Fibroblast of skin of scalp (primary cell): ENCODE measurements at places on chromosomes 1 and 21.

DNA sequence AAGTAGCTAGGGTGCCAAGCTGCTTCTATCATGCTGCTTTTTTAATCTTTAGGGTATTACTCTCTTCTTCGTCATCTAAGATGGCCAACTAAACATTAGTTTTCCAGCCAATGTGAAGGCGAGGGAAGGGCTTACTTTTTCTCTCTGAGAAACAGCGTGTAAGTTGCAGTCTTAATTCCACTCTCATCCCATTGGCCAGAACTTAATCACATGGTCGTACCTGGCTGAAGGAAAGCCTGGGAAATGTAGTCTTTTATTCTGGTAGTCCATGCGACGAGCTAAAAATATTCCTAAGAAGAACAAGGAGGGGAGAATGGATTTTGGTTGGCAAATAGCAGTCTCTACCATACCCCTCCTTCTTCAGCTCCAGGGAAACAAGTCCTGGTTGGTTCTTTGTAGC is 21.5 kb downstream of the DNAJC6 start:
- DNase-seq: no peak

- no peak for DNase-seq
These were observed 50.1 kb downstream of the RIPK4 start for GRCh38 chr21:41716751-41717150.

DNA sequence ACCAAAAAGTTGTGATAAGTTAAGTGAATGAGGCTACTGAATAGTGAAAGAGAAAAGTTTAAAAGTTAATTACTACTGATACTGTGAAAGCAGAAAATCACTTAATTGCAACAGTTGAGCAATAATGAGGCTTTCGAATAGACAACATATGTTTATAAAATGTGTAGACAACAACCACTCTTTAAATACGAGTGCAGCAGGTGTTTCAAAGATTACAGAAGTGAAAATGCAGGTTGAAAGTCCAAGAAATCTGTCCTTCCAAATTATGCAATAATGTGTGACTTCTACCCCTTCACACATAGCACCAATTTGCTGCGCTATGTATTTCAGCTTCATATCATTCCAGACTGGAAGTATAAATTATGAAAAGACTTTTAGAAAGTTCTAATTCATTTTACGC is 213.0 kb downstream of the COL24A1 start:
- DNase-seq: no peak

GRCh38 chr1:226624526-226624925 is 76.0 kb downstream of the STUM start:
- peak; percentile 40 for DNase-seq

DNA sequence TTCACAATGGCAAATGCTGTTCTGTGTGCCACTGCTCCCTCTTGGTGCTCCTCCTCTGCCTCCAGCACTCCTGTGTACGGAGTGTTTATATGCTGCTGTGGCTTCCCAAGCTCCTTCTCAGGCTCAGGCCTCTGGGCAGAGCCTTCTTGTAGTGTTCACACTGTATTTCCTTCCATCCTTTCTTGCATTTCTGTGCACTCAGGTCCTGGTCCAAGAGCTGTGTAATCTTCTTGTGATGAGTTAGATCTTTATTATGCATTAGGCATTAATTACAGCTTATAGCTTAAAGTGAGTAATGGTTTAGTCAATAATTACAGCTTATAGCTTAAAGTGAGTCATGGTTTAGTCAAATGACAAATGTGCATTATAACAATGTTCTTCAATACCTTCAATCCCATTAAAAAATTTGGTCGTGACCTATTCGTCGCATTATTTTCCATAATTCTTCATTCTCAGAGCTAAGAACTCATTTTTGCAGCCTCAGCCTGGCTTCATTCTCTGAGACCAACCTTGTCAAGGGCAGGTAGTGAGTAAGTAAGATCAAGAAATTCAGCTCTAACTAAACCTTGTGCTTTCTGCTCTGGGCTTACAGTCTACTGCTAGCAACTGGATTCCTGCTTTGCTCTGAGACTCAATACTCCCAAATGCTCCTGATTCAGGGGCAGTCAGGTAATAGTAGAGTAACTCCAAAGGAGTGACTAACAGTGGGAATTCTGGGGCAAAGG is 154.5 kb upstream of the SPAG17 start:
- peak; percentile 24 for DNase-seq

DNA sequence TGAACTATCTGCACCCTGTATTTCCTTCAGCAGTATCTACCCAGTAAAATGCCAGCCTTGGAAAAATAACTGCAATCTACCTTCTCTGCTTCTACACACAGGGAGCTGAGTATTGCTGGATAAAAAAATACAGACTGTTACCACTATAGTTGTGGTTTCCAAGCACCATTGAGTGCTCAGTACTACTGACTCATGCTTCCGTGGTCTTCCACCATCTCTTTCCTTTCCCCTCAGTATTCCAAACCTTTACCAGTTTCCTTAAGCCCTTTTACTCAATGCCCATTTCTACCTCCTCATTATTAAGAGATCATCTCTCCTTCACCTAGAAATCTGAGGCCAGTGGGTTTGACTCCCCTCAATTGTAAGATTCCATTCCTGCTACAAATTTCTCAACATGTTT is 23.8 kb downstream of the GLMN start:
- DNase-seq: peak; percentile 15

- DNase-seq: no peak
These were observed 2.1 kb downstream of the ARMH1 start for GRCh38 chr1:44676484-44677200.

DNA sequence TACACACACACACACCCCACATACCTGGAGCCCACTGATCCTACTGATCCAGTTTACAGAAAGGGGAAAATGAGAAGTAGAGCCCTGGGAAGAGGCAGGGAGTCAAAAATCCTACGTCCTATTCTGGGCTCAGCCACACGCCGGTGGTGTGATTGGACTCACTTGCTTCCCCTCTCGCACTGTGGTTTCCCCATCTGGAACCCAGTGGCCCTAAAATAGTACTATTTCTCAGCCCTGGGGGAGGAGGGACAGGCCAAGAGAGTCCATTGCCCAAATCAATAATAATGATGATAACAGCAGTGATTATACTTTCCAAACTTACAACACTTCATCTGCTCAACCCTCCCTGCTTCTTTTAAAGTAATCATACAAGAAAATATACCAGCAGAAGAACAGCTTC is 2.9 kb upstream of the PIGR start:
- no peak for DNase-seq

- no peak for DNase-seq
These were observed 103.6 kb upstream of the KAZN start for GRCh38 chr1:14494911-14495310.

DNA sequence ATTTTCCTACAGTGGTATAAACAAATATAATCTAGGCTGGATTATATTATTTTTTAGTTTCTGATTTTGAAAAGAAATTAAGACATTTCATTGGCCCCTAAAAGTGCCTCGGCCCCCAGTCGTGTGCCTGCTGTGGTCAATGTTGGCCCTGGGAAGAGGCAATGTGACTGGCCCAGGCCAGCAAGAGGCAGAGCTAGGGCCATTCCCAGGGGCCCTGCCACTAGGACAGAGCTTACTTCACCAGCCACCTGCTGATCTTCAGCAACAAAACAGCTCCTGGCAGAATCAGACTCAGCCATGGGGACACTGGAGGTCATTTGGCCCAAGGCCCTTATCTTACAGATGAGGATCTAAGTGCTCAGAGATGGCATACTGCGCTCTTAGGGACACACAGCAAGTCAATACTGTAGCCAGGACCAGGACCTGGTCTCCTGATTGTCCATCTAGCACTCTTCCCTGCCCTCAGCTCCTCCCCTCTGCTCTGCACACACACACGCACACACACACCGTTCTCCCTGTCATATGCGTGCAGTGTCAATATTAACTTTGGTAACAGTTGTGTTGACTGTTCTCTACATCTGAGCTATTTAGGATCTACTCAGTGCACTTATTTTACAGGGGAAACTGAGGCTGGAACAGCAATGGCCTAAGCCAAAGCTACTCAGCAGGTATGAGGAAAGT is 16.6 kb upstream of the KLHDC7A start:
- DNase-seq: no peak

DNA sequence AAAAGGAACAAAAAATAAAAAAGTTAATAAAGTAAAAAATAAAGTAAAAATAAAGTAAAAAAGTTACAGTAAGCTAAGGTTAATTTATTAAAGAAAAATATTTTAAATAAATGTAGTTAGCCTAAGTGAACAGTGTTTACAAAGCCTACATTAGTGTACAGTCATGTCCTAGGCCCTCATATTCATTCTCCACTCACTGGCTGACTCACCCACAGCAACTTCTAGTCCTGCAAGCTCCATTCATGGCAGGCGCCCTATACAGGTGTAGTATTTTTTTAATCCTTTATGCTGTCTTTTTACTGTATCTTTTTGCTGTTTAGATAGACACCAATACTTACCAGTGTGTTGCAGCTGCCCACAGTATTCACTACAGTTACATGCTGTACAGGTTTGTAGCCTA is 12.4 kb downstream of the ADAR start:
- DNase-seq: no peak

GRCh38 chr1:198141668-198142351 is 15.0 kb upstream of the NEK7 start:
- DNase-seq: no peak

GRCh38 chr1:207884266-207885029 is 26.5 kb downstream of the CD34 start:
- no peak for DNase-seq

GRCh38 chr1:165298203-165298820 is 58.2 kb downstream of the LMX1A start:
- DNase-seq: no peak

GRCh38 chr1:4652631-4653327 is 1.6 kb upstream of the AJAP1 start:
- DNase-seq: peak; percentile 54

- no peak for DNase-seq
These were observed 28.6 kb downstream of the KRTAP10-1 start for GRCh38 chr21:44511219-44511937.

- peak; percentile 98 for DNase-seq
These were observed 66.5 kb downstream of the TSEN15 start for GRCh38 chr1:184118046-184118445.

DNA sequence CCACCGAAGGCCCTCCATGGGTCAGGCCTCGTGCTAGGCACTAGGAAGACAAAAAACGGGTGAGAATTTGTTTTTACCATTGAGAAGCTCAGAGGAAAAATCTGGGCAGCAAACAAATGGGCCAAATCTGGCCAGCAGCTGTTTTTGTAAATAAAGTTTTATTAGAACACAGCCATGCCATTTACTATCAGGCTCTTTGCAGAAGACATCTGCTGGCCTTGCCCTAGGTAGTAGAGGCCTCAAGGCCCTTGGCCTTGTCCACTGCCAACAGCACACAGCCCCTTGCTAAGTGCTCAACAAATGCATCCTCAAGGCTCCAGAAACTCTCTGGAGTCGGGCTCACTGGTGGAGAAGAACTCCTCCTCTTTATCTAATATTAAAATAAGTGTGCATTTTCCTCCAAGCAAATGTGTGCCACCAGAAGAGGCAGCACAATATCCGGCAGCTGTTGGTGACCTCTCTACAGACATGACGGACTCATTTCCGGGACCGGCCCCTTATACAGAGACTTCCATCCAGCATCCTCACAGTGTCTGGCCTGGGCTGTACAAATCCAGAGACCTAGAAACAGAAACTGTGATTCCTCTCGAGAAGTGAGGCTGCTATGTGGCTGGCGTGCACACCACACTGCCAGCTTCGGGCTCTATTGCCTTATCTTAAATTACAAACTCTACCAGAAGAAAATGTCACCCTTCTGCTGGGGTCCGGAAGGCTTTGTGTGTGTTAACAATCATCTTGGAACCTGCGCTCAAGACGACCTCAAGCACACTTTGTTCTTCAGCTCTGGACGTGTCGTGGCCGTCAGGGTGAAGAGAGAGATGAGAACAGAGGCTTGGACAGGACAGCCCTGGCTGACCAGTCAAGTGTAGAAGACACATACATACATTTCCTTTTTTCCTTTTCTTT is 203.9 kb downstream of the TOMM20 start:
- no peak for DNase-seq

GRCh38 chr21:45886610-45887026 is 95.0 kb upstream of the COL6A1 start:
- DNase-seq: no peak

- no peak for DNase-seq
These were observed 8.7 kb downstream of the OR10J1 start for GRCh38 chr1:159448181-159448580.

- no peak for DNase-seq
These were observed 506 bp downstream of the C1orf50 start for GRCh38 chr1:42767510-42768000.

GRCh38 chr1:39087435-39087834 is 61.3 kb downstream of the NDUFS5 start:
- DNase-seq: no peak

- DNase-seq: no peak
These were observed 173.0 kb downstream of the GABPA start for GRCh38 chr21:25907573-25908275.

DNA sequence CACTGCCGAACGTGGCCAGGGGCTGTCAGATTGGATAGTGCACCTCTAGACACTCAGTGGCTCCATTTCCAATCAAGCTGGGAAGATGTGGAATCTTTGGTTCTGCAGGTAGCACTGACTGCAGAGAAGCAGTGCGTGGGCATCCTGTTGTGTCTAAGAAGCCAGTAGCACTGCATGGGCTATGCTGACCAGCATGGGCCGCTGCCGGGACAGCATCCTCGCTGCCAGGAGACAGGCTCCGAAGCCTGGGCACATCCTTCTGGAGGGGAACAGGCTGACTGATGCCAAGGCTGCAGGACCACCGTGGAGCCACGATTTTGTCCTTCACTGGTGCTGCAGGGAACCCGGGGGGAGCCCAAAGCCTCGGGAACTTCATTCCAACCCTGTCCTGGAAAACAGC is 649.4 kb downstream of the NPHP4 start:
- no peak for DNase-seq

GRCh38 chr1:22509815-22510214 is 53.5 kb upstream of the EPHA8 start:
- peak; percentile 31 for DNase-seq

- DNase-seq: no peak
These were observed 324.9 kb downstream of the SIPA1L2 start for GRCh38 chr1:232305050-232305449.

DNA sequence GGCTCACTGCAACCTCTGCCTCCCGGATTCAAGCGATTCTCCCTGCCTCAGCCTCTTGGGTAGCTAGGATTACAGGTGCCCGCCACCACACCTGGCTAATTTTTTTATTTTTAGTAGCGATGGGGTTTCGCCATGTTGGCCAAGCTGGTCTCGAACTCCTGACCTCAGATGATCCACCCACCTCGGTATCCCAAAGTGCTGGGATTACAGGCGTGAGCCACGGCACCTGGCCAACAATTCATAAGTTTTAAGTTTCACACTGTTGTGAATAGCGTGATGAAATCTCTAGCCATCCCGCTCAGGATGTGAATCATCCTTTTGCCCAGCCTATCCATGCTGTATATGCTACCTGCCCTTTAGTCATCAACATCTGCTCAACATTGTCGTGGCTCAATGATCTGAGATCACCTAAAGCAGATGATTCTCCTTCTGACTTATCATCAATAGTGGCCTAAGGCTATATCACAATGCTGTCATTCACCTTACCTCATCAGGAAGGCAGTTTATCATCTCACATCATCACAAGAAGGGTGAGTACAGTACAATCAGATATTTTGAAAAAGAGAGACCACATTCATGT is 2.6 kb downstream of the PFDN2 start:
- peak; percentile 51 for DNase-seq
